ENCODE measurements at places on chromosomes 11 and 22.

DNA sequence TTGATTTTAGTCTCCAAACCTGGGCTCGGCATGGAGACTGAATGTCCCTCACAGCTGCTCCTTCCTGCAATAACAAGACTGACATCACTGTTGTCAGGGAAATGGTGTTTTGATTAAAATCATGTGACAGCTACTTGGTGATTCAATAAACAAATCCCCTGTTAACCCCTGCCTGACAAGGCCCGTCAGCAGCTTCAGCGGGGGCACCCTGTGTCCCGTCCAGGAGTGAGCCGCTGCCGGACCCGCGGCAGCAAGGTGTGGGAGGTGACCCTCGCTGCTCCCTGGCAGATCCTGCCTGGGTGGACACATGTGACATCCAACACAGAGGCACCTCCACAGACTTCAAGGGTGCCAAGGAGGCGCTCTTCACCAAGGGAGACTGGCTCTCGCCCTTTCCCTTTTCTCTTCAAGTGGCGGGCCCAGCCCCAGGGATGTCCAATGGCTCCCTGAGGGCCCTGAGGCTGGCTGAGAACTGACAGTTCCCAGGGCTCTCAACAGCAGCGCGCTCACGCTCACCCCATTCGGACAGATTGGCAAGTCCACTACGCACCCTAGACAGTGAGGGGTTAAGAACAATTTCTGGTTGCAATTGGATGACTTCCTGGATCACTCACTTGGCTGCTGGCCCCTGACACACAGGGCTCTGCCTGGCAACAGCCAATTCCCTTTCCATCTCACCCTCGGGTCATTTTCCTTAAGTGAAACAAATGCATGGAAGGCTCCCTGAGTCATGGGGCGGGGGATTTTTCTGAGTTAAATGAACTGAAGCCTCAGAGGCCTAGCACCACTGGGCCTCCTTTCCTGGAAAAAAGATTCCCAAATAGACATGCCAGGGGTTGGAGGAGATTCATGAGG lies 30.7 kb downstream of the PPP2R1B start:
- DNase-seq: peak; percentile 68

- no peak for DNase-seq
Observed at GRCh38 chr11:13284776-13285588, 7.4 kb downstream of the BMAL1 start.

- DNase-seq: no peak
Observed at GRCh38 chr11:101346591-101346990, 217.0 kb upstream of the PGR start.

- no peak for DNase-seq
Observed at GRCh38 chr11:104582431-104582830, 315.8 kb downstream of the CASP12 start.

GRCh38 chr11:2472428-2473186 lies 27.8 kb downstream of the KCNQ1 start:
- no peak for DNase-seq

DNA sequence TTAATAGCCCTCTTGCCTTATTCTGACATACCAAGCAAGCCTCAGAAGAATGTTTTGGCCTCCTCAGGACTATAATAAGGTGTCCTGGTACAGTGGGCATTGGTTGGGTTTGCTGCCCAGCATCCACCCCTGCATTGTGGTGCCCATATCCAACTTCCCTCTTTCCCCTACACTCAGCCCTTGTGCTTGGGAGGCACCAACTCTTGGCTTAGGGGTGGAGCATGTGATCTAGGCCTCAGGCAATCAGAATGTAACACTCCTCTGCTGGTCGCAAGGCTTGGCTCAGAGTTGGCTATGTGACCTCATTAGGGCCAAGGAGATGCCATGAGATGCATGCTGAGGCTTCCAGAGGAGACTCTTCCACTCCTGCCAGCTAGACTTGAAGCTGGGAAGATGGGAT lies 123.0 kb downstream of the CSNK2A3 start:
- DNase-seq: no peak

Data from H54 (cell line).